ENCODE measurements at places on chromosomes 2 and 18. TPM values are rescaled to one million over a fixed set of nuclear protein-coding genes. Genes with fewer than 3 reads are reported as not detected.

The PSTPIP2 gene
- polyA plus RNA-seq, result 10.3 TPM

The TFPI gene
- polyA plus RNA-seq, result not detected

The GALNT3 gene
- polyA plus RNA-seq, result 2.9 TPM

The SIX3 gene
- not detected for polyA plus RNA-seq

The EMILIN1 gene
- polyA plus RNA-seq, result 0.70 TPM

The ANKRD53 gene
- polyA plus RNA-seq, result not detected

The ASPRV1 gene
- 0.62 TPM for polyA plus RNA-seq

GRCh38 chr2:169546756-169547155 lies 26.9 kb downstream of the FASTKD1 start:
- no peak for DNase-seq
- H3K27ac ChIP-seq, result no peak overlapping the region
- peaks cover 8% of the 10 kb centered on the region for H3K36me3 ChIP-seq
- no peaks in the 10 kb centered on the region for H3K27me3 ChIP-seq
- H3K4me3 ChIP-seq, result no peak overlapping the region

GRCh38 chr2:17149945-17150344 lies 368.3 kb downstream of the RAD51AP2 start:
- no peaks in the 10 kb centered on the region for H3K27me3 ChIP-seq
- H3K4me1 ChIP-seq, result no peaks in the 10 kb centered on the region
- no peak for DNase-seq
- H3K36me3 ChIP-seq, result no peaks in the 10 kb centered on the region
- no peak overlapping the region for H3K4me3 ChIP-seq
- no peak overlapping the region for H3K27ac ChIP-seq

DNA sequence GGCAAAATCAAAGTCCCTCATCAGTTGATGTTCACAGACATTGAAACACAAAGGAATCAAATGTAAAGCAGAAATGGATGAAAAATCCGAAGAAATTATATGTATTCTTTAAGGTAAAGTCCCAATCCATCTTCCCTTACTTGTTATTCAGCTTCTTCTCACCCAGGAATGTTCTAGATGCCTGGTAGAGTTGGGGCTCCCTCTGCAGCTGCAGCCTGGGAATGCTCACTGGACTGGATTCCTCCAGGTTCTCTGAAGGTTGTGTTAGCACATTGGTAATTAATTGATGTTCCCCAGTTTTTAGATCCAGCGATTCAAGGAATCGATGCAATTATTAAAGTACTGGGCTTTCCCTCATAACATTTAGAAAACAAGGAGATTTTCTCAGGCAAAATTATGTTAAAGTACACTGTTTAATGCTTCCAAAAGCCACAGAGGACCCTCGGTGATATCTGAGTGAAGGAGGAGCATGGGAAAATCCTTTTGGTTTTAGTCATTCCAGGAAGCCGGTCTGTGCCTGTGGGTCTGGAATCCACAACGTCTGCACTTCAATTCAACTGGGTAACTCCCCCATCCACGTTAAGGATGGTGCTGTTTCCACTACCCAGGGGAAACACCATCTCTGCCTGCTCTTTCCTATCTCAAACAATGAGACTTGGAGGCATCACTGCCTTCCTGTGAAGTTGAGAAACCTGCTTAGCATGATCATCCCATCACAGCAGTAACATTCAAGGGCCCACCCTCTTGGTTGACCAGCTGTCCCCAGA lies 22.0 kb downstream of the NTSR2 start:
- no peaks in the 10 kb centered on the region for H3K4me1 ChIP-seq
- no peak overlapping the region for H3K4me3 ChIP-seq
- H3K27ac ChIP-seq, result no peak overlapping the region
- DNase-seq, result no peak

GRCh38 chr2:28509361-28509760 lies 13.5 kb downstream of the PLB1 start:
- no peak for DNase-seq
- H3K27me3 ChIP-seq, result peaks cover 6% of the 10 kb centered on the region
- peaks cover 6% of the 10 kb centered on the region for H3K4me1 ChIP-seq
- H3K4me3 ChIP-seq, result no peak overlapping the region
- H3K36me3 ChIP-seq, result no peaks in the 10 kb centered on the region
- no peak overlapping the region for H3K27ac ChIP-seq

DNA sequence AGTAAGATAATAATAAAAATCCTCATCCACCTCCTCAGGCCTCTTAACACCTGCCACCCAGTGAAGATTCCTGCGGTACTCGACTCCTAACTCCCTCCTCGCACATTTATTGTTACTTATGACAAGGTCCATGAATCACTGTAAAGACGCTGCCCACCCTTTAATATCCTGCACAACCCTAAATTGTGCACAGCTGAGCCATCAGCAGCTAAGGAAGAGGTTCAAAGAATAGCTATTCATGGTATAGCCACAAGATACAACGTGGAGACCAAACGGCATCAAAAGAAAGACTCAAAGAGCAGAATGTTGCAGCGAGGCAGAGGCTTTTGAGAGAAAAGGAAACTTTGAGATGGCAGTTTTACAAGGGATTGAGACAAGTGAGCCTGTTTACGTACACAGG lies 266.3 kb downstream of the SATB2 start:
- H3K4me1 ChIP-seq, result no peaks in the 10 kb centered on the region
- no peak overlapping the region for H3K4me3 ChIP-seq
- H3K27ac ChIP-seq, result no peak overlapping the region
- H3K27me3 ChIP-seq, result no peaks in the 10 kb centered on the region
- H3K36me3 ChIP-seq, result no peaks in the 10 kb centered on the region

GRCh38 chr18:47964053-47964452 lies 33.6 kb upstream of the SMAD2 start:
- no peak overlapping the region for H3K4me3 ChIP-seq
- DNase-seq, result no peak
- no peaks in the 10 kb centered on the region for H3K27me3 ChIP-seq

DNA sequence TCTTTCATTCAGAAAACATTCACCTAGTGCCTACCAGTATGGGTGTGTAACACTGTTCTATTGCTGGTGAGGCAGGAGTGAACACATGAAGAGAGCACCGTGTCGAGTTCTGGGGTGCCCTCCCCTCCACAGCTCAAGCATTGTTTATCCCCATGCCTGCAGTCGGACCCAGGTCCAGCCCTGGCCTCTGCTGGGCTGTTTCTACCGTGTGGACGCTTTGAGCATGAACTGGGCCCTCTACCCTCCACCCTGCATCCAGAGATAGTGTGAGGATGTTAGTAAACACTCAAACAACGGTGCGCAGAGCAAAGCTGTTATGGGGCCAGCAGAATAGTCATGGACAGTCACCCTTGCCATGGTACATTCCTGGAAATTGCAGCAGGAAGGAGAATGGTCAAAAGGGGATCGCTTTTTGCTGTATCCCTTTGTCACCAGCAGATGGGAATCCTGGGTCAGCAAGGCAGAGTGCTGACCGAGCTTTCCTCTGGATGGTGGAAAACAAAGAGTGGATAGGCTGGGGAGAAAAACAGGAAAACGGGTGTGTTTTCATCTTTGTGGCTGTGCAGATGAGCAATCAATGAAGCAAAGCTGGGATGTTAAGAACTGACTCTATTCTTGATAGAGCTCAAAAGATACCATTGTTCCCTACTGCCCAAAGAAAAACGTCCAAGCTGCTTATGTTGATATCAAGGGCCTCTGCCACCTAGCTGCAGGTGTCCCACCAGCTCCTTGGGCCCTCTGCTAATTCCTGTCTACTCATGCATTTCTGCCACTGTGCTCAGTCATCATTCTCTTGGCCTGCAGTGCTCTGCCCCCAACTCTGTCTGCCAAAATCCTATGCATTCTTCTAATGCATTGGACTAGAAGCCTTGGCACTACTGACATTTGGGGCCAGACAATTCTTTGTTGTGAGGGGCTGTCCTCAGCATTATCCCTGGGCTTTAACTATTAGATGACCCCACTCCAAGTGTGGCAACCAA lies 38.7 kb downstream of the REEP1 start:
- H3K4me3 ChIP-seq, result no peak overlapping the region
- H3K27me3 ChIP-seq, result peaks cover 6% of the 10 kb centered on the region
- H3K4me1 ChIP-seq, result no peaks in the 10 kb centered on the region
- H3K36me3 ChIP-seq, result no peaks in the 10 kb centered on the region
- no peak for DNase-seq
- H3K27ac ChIP-seq, result no peak overlapping the region

DNA sequence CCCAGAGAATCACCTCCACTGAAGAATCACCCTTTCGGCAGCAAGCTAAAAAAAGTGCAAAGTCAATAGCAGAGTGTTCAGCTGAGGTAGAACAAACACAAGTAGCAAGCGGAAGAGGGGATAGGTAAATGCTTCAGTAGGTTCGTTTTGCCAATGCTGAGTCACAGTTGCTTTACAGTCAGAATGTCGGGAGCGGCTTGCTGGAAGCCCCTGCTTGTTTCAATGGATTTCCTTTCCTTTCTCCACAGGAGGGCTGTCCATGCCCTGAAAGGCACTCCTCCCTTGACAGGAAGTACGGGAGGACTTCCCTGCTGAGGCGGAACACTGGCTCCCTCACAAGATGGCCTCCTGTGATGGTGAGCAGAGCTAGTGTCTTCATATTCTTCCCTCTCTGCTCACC lies 146.2 kb upstream of the LYPD1 start:
- H3K27ac ChIP-seq, result no peak overlapping the region
- no peaks in the 10 kb centered on the region for H3K27me3 ChIP-seq
- no peaks in the 10 kb centered on the region for H3K4me1 ChIP-seq
- no peak overlapping the region for H3K4me3 ChIP-seq
- DNase-seq, result no peak

- DNase-seq, result no peak
- H3K27me3 ChIP-seq, result no peaks in the 10 kb centered on the region
- no peaks in the 10 kb centered on the region for H3K4me1 ChIP-seq
Observed at GRCh38 chr18:21389283-21389682, 147.3 kb downstream of the GREB1L start.

GRCh38 chr2:33411765-33412164 lies 64.7 kb upstream of the RASGRP3 start:
- H3K36me3 ChIP-seq, result no peaks in the 10 kb centered on the region
- no peak overlapping the region for H3K4me3 ChIP-seq
- H3K4me1 ChIP-seq, result no peaks in the 10 kb centered on the region
- no peak for DNase-seq
- H3K27ac ChIP-seq, result no peak overlapping the region
- H3K27me3 ChIP-seq, result peaks cover 4% of the 10 kb centered on the region

GRCh38 chr2:207772081-207772843 lies 2.6 kb upstream of the FZD5 start:
- H3K4me1 ChIP-seq, result peaks cover 36% of the 10 kb centered on the region
- no peak overlapping the region for H3K4me3 ChIP-seq
- no peaks in the 10 kb centered on the region for H3K27me3 ChIP-seq
- no peaks in the 10 kb centered on the region for H3K36me3 ChIP-seq
- H3K27ac ChIP-seq, result no peak overlapping the region

- H3K4me1 ChIP-seq, result no peaks in the 10 kb centered on the region
- H3K36me3 ChIP-seq, result no peaks in the 10 kb centered on the region
- no peak overlapping the region for H3K27ac ChIP-seq
- no peak overlapping the region for H3K4me3 ChIP-seq
- DNase-seq, result no peak
- no peaks in the 10 kb centered on the region for H3K27me3 ChIP-seq
Observed at GRCh38 chr2:12070581-12070980, 324.1 kb downstream of the LPIN1 start.

DNA sequence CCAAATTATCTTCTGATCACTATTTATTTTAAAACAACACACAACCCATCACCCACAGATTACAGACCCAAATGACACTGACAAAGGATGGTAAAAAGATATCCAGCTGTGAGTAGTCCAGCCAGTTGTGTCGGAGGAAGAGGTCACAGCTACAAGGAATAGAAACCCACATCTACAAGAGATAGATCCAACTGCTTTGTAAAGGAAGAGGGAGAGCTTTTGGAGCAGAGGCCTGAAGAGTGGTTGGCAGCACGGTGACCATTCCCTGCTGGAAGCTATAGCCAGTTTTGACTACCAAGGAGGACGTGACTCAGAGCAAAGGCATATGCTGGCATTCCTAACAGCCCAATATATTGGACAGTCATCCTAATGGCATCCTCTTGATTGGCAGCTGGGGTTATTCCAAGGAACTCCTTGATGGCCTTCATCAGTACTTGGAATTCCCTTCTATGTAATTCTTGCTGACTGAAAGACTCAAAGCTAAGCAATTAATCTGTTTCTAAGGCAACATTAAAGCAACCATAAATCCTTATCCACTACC lies 17.1 kb downstream of the SLC8A1 start:
- H3K4me1 ChIP-seq, result no peaks in the 10 kb centered on the region
- no peak for DNase-seq
- no peaks in the 10 kb centered on the region for H3K36me3 ChIP-seq
- H3K27me3 ChIP-seq, result no peaks in the 10 kb centered on the region

- H3K4me1 ChIP-seq, result no peaks in the 10 kb centered on the region
- no peaks in the 10 kb centered on the region for H3K27me3 ChIP-seq
- no peak for DNase-seq
- no peaks in the 10 kb centered on the region for H3K36me3 ChIP-seq
Observed at GRCh38 chr2:162521871-162522650, 178.1 kb downstream of the GCA start.

DNA sequence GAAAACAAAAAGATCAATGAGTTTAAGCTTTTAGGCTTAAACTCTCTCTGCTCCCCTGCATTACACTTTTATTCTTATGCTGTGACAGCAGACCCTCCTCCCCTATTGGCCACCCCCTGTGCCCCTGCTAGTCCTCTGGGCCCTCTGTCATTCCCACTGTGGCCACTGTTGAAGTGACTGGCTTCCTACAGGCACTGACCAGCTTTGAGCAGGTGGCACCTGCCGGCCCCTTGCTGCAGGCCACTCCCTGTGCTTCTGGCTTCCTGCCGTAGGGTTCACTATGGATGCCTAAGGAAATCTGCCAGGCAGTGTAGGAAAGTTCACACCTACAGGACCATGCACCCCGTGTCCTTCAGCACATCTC lies 156.5 kb upstream of the L3MBTL4 start:
- no peaks in the 10 kb centered on the region for H3K36me3 ChIP-seq
- no peak overlapping the region for H3K4me3 ChIP-seq
- no peaks in the 10 kb centered on the region for H3K27me3 ChIP-seq
- no peak for DNase-seq

DNA sequence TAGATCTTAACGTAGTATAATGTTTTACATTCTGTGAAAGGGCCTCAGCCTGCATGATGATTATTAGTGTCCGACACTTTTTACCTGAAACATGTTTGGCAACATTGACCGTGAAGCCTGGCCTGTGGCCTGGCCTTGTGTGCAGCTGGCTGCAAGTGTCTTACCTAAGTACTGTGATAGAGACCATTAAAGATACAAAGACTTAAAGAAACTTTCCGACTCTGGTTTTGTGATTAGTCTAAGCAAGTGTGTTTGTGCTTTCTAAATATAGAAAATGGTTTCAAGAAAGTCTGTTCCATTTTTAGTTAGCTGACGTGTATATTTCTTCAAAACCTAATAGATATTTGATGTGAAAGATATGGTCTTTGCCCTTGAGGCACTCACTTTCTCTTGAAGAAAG lies 601.8 kb downstream of the LRP1B start:
- H3K36me3 ChIP-seq, result no peaks in the 10 kb centered on the region
- no peak overlapping the region for H3K27ac ChIP-seq
- H3K4me3 ChIP-seq, result no peak overlapping the region
- no peaks in the 10 kb centered on the region for H3K4me1 ChIP-seq
